Cortex of kidney (tissue), 1 donor: ENCODE measurements at places on chromosomes 11 and 22.

DNA sequence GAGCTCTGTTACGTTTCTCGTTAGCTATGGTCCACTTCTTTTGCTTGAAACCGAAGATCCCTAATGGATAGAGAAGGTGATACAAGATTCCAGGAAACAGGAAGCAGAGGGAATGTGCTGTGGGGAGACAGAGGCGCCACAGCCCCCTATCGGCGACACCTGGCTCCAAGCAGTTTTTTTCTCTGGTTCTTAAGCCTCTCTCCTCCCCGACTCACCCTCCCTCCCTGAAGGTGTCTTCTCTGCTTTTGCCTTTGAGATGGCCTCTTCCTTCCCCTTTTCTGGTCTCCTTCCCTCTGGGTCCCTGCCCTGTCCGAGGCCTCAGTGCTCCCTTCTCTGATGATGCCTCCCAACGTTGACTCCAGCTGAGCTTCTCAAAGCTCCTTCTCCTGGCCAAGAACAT lies 14.2 kb upstream of the APOBEC3A start:
- no peak for DNase-seq

DNA sequence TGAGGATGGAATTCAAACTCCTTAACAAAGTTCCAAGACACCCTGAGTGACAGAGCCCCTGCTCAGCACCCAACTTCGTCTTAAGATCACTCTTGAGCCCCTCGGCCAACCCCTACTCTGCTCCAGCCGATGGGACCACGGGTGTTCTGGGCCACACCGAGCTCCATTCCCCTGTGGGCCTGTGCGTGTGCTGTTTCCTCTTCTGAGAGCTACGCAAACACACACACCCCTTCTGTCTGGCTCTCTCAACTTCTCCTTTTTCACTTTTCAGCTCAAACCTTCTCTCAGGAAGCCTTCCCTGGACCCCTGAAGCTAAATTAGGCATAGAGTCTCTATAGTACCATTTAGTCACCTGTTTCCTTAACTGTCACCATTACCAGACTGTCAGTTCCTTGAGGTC lies 37.5 kb upstream of the NNMT start:
- DNase-seq: no peak

- DNase-seq: no peak
Observed at GRCh38 chr11:85165819-85166218, 461.3 kb downstream of the DLG2 start.

- no peak for DNase-seq
Observed at GRCh38 chr22:45290410-45290936, 5.7 kb downstream of the UPK3A start.

DNA sequence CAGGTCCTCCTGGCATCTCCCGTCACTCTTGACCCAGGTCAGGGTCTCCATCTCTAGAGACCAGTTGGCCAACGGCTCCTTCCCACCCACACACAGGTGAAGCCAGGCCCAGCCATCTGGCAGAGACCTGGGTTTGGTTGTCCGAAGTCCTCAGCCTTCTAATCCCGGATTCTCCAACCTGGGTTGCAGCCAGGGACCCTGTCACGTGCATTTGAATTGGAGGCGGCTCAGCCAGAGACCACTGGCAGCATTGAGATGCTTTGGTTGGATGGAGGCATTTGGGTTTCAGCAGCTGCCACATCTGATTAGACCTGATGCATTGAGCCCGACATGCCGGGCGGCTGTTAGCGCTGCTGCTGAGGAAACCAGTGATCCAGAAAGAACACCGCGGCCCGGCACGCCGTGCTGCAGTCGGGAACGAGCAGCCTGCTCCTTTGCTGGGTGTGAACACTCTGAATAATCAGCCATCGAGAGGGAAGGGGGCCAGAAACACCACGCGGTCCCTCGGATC lies 163.2 kb downstream of the BRD1 start:
- no peak for DNase-seq

DNA sequence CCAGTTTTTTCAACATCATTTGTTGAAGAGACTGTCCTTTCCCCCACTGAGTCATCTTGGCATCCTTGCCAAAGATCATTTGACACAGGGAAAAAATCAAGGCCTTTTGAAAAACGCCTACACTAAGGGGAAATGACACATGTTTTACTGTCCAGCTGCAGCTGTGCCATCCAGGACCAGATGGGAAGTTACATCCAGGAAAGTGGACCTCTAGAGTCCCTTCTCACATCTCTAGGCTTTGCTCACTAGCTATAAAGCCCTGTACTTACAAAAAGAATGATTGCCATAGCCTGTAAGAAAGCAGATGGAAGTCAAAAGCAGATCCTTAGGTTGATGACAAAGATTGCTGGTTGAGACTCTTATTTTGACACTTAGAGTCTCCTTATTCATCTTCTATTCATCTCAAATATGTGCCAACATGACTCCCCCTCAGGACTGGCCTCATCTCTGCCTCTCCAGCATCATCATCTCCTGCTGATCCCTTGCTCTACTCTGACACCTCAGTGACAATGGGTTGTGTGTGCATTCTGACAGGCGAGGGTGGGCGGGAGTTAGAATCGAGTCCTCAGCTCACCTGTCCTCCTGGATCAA lies 22.8 kb downstream of the OSBP2 start:
- DNase-seq: no peak

DNA sequence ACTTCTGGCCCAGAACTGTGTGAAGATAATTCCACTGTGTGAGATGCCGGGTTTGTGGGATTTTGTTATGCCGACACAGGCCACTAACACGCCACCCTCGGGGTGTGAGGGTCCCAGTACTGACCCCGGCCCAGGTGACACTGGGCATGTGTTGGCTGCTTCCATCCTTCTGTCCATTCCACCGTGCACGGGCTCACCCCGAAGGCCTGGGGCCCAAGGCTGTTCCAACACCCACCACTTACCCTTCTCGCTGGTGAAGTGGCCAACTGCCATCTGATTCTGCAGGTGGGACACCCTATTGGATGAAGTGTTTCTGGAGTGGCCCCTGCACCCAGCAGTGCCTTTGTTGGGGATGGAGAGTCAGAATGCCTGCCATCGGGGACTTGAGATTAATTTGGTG lies 1307.5 kb downstream of the BRD1 start:
- no peak for DNase-seq

- DNase-seq: no peak
Observed at GRCh38 chr11:103862094-103862801, 174.2 kb upstream of the DDI1 start.

DNA sequence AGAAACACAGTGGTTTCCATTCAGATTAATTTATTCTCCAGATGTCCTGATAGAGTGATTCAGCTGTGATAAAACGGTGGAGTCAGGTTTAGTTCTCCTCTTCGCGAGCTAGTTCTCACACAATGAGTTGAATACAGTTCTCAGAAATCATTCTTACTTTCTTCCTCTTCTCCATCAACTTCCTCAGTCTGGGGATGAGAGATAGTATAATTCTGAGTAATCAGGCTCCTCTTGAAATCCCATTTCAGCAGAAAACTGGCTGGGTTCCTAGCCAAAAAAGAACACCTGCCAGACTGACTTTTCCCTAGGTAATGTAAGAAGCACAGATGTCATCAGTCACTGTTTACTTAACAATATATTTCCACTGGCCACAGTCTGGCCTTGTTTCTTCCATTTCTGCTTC lies 76.7 kb downstream of the SVIP start:
- no peak for DNase-seq

DNA sequence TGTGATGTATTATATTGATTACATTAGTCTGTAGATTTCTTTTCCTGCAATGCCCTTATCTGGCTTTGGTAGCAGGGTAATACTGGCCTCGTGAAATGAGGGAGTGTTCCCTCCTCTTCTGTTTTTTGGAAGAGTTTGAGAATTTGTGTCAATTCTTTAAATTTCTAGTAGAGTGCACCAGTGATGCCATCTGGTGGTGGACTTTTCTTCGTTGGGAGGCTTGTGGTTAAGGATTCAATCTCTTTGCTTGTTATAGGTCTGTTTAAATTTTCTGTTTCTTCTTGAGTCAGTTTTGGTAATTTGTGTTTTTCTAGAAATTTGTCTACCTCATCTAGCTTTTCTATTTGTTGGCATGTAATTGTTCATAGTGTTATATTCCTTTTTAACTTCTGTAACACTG lies 18.9 kb downstream of the SHANK3 start:
- DNase-seq: no peak

DNA sequence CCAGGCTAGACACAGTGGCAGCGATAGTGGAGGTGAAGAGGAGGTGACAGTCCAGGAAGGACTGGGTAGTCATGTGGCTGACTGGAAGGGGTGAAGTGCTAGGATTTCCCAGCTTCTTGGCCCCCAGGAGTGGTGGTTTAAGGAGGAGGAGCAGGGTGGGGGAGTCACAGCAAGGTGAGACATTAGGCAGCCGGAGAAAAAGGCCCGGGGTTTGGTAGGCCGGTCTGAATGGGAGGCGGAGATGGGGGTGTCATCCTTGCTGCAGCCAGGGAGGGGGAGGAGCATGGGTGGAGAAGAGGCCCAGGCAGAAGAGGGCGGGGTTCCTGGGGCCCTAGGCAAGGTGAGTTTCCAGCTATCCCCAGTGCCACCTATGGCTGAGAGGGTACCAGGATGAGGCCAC lies 6.1 kb downstream of the SIPA1 start:
- DNase-seq: no peak

- no peak for DNase-seq
Observed at GRCh38 chr11:17263769-17264168, 12.8 kb upstream of the NUCB2 start.

- no peak for DNase-seq
Observed at GRCh38 chr22:29767171-29768051, at the start of gene UQCR10. TSS of gene UQCR10 (plus strand) at chr22:29767369. CDS start at chr22:29767399, 30 bp downstream.
